ENCODE measurements at places on chromosomes 16 and 17.
A peak's percentile ranks its signal among the peaks of the same experiment; 100 is the strongest.

DNA sequence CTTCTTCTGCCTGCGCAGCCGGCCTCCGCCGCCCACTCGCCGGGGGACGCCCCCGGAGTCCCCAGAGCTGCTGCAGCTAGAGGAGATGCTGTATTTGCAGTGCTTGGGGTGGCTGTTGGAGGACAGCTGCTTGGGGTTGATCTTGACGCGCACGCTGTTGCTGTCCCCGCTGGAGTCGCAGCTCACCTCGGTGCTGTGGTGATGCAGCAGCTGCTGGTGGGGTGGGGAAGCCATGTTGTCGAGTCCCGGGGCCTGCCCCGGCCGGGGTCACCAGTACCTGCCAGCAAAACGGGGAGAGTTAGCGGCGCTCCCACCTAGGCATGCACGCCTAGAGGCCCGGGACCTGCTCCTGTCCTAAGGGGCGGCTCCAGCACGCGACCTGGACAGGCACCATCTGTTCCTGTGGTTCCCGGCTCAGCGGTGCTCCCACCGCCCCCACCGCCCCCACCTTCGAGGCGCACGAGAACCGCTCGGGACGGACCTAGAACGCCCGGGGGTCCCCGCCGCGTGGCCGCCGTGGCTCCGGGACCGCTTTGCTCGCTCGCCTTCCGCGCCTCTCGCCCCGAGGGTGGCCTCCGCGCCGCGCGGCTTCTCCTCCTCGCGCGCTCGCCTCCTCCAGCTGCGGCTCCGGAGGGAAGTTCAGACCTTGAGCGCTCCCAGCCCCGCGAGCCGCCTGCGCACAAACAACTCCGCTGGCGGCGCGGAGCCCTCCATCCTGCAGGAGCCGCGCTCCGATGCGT lies 863 bp downstream of the ADCY9 start:
- DNase-seq = peak; percentile 51

- DNase-seq = no peak
These were observed 113.4 kb downstream of the ENGASE start for GRCh38 chr17:79188048-79188447.

DNA sequence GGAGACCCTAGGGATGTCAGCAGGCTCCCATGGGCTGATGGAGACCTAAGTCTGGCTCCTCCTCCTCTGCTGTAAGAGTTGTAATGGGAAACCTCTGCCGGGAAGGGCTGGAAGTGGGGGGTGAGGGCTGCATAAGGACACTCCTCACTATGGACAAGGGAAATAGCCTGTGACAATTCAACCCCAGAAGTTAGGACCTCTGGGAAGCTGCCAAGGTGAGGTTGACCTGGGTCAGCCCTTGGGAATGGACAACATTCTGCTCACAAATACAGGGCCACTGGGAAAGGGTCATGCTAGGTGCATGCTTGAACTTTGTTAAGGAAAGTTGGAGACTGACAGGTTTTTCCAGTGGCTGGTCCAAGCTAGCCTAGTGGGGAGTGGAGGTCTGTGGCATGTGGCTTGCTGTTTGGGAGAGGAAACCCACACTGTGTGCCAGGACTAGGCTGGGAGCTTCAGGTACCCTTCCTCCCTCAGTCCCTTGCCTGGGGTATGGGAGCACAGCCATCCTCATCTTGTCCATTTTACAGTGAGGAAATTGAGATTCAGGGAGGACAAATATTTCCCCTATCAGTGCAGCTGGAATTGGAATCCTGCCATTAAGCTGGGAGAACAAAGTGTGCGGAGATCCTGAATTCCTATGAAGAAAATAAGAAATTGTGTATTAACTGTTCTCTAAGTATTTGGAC lies 190.4 kb downstream of the SALL1 start:
- DNase-seq = no peak

GRCh38 chr16:14378131-14378551 lies 251.9 kb downstream of the PARN start:
- DNase-seq = no peak

All from transverse colon (tissue), 4 donors.